Endothelial cell (in vitro differentiated cells): ENCODE measurements at places on chromosomes 11 and 22. TPM values are rescaled to one million over a fixed set of nuclear protein-coding genes. Genes with fewer than 3 reads are reported as not detected.

FREY1 gene
- 1.1 TPM for total RNA-seq

- DNase-seq = no peak
- H3K27ac ChIP-seq = no peak overlapping the region
- peaks cover 2% of the 10 kb centered on the region for H3K27me3 ChIP-seq
- no peaks in the 10 kb centered on the region for H3K36me3 ChIP-seq
- H3K4me1 ChIP-seq = peaks cover 12% of the 10 kb centered on the region
- H3K4me3 ChIP-seq = no peak overlapping the region
Measured at GRCh38 chr22:35128637-35129036, 62.7 kb downstream of the ISX start.

GRCh38 chr11:115784796-115785521 lies 280.7 kb upstream of the CADM1 start:
- no peak overlapping the region for H3K27ac ChIP-seq
- peaks cover 7% of the 10 kb centered on the region for H3K4me1 ChIP-seq
- H3K36me3 ChIP-seq = no peaks in the 10 kb centered on the region
- H3K4me3 ChIP-seq = no peak overlapping the region
- no peak for DNase-seq

GRCh38 chr22:19720999-19721329 lies 2.4 kb upstream of the GP1BB start:
- no peak overlapping the region for H3K4me3 ChIP-seq
- H3K27me3 ChIP-seq = peaks cover 36% of the 10 kb centered on the region
- H3K4me1 ChIP-seq = peaks cover 17% of the 10 kb centered on the region
- peaks cover 12% of the 10 kb centered on the region for H3K36me3 ChIP-seq
- no peak overlapping the region for H3K27ac ChIP-seq

GRCh38 chr22:21736948-21737347 lies 1.4 kb upstream of the YPEL1 start:
- H3K27ac ChIP-seq = no peak overlapping the region
- peaks cover 7% of the 10 kb centered on the region for H3K27me3 ChIP-seq
- H3K36me3 ChIP-seq = no peaks in the 10 kb centered on the region
- H3K4me1 ChIP-seq = peaks cover 12% of the 10 kb centered on the region
